ENCODE measurements at places on chromosomes 5 and 9.

GRCh38 chr5:112642885-112643284, 94.8 kb upstream of the APC start:
- DNase-seq, result no peak

- no peak for DNase-seq
Observed at GRCh38 chr9:106639873-106640568, 222.9 kb upstream of the ZNF462 start.

DNA sequence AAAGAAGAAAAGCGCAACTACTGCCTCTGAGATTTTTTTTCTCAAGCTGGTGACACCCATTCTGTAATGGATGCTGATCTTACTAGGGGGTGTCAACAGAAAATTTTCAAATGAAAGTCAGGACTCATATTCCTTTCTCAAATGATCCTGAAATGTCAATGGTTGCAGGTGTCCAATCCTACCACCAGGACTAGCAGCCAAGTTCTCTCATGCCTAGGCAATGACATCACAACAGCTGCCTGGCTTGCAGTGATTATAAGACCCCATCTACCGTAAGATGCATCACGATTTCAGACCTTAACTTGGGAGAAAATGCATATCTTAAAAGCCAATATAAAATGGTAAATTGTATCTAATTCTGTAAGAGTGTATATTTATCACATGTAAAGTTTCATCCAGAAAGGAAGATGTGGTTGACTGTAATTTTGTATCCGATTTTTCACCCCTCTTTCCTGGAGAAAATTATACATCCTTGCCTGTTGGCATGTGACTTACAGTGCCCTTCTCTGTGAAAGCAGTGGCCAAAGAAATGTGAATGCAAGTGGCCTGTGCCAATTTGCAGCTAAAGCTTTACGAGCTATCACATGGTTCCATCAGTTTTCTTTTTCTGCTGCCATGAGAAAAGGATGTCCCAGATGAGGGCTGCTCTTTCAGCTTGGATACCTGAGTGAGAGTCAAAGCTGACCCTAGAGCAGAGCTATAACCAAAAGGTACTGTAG, 104.4 kb downstream of the DENND1A start:
- no peak for DNase-seq

GRCh38 chr9:129874261-129875101, 39.2 kb downstream of the USP20 start:
- DNase-seq, result no peak

- DNase-seq, result no peak
Observed at GRCh38 chr9:107694390-107694789, 204.8 kb upstream of the KLF4 start.

DNA sequence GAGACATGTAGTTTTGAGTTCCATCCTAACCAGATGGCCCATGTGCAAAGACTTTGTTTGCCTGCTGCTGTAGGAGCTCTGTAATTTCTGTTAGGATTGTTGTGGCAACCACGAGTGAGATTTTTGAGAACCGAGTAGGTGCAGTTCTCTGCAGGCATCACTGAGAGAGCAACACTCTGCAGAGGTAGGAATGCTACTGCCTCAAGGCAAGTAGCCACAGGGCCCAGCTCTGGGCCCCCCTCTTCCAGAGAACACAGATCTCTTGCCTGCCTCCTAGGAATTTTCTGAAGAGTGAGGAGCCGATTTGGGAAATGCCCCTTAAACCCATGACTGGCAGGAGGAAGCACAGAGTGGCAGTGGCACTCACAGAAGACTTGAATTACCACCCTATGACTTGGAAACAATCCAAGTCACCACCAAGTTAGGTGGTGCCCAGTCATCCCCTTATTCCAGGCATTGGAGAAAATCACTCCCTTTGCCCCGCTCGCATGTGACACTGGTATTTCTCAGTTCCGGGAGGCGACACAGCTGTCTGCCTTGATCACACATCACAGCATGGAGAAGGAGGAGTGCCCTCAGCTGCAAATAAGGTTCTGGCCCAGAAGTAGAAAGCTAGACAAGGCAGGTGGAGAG, 52.5 kb upstream of the SLC2A8 start:
- DNase-seq, result no peak

- DNase-seq, result no peak
Observed at GRCh38 chr9:27377147-27377807, 80.3 kb upstream of the EQTN start.

DNA sequence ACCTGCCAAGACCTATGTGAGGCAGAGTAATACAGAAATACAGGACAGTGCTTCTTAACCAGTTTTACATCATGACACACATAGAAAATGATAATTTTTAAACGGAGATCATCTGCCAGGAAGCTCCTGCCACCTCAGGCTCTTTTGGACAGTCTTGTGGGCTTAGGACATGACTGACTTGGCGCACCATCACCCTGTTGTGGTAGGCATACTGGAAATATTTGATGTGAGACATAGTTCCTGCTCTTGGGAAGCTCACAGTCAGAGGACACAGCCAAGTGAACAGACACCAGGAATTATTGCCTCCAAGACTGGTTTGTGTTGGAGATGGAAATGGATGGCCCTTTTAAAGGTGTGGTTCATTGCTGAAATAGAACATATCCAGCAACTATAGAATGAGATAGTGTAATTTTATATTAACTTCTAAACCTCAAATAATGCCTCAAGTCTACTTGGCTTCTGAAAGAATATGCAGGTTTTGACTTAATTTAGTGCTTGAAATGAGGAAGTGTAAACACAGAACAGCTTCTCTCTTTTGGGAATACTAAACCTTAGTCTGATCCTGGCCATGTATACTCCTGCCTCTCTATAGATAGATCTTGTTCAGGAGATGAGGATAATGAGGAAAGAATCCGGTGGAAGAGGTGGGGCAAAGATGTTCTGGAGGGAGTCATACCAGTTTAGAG, 19.7 kb downstream of the CPEB4 start:
- no peak for DNase-seq

DNA sequence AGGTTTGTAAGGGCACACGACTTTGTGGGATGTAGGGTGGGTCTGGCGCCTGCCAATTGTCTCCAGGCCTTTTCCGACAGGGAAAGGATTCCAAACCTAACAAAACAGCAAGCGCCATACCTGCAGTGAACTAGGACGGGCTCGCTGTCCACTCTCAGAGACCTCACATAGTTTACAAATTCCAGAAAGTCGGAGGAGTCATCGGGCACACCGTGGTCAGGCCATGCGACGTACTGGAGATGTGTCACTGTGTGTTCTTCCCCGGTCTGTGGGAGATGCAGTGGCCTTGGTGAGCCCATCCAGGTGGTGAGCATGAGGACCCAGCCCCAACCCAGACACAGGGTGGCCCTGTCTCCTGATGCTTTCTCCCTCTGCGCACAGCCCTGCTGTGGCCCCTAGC, 61.3 kb upstream of the EPB41L4B start:
- DNase-seq, result no peak

DNA sequence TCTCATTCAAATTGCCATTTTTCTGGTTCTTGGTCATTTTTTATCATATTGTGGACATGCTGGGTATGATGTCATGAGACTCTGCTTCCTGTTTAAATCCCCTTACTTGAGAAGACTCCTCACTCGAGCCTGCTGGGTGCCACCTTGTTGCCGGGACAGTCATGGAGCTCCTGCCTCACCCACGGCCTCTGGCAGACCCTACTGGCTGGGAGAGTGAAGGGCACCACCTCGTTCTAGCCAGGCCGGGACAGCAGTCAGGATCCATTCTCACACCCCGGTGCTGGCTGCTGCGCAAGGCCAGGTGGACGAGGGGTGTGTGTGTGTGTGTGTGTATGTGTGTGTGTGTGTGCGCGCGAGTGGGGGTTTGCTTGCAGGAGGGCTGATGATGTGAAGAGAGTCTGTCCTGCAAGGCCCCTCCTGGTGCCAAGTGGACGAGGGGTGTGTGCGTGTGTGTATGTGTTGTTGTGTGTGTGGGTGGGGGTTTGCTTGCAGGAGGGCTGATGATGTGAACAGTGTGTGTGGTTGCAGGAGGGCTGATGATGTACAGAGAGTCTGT, 4.4 kb downstream of the CEP72 start:
- no peak for DNase-seq

GRCh38 chr5:132425009-132425937, 55.8 kb downstream of the SLC22A5 start:
- peak; percentile 73 for DNase-seq

DNA sequence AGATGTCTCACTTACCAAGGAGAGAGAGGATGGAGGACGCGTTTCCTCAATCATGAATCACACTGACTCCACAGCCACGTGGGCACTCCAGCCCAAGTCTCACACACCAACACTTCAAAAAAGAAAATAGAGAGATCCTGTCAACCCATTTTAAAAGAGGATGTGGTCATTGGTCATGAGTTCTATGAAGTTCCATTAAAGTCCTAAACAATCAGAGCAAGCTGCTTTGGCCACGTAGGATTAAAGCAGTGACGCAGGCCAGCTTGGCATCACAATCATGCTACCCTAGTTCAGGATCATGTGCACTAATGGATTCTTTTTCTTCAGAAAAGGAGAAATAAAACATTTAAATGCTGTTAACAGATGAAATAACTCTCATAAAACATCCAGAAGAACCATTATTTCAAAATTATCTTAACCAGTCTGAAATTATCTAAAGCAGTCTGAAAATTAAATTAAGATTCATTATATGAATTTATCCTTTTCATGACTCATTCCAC, 108.1 kb downstream of the SEMA5A start:
- no peak for DNase-seq

DNA sequence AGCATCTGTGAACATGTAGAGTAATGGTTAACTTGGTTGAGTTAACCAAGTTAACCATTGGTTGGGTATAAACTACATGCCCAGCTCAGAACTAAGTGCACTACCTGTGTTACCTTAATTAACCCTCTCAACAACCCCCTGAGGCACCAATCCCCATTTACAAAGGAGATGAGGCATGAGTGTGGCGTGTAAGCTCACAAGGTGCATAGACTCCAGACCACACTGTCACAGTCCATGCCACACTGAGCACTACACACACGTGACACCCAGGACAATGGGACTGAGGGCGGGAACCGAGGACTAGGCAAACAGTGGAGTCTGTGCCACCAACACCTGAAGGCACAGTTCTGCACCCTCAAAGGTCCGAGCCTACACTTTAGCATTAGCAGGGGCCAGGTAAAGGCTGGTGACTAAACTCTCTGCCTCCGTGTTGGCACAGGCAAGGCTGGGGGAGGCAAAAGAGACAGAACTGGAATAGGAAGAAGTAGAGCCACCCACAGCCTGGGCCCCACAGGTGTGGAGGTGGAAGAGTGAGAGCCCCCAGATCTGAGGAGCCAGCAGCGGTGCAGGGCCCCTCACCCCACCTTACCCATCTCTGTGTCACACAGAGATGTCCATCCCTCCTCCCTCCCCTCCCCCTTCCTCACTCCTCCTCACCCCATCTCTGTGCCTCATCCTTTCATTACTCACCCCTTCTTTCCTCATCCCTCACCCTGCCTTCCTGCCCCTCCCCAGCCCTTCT, 2.2 kb upstream of the DNAJB5 start:
- DNase-seq, result no peak

- DNase-seq, result no peak
Observed at GRCh38 chr5:140025736-140026135, 17.4 kb downstream of the NRG2 start.

DNA sequence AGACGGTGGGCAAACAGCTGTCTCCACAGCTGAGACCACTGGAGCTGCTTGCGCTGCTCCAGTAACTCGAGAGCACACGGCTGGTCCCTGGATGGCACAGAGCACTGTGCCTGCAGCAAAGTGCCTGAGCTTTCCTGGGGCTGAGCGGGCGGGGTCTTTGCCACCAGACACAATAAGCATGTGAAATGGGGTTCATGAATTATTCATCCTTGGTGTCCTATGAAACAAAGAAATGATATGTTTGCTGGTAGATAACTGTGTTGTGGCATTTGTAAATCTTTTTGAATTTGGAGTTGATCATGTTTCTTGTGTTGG, 151.7 kb upstream of the MPDZ start:
- no peak for DNase-seq

GRCh38 chr5:61290791-61291210, 41.3 kb upstream of the ZSWIM6 start:
- DNase-seq, result no peak

DNA sequence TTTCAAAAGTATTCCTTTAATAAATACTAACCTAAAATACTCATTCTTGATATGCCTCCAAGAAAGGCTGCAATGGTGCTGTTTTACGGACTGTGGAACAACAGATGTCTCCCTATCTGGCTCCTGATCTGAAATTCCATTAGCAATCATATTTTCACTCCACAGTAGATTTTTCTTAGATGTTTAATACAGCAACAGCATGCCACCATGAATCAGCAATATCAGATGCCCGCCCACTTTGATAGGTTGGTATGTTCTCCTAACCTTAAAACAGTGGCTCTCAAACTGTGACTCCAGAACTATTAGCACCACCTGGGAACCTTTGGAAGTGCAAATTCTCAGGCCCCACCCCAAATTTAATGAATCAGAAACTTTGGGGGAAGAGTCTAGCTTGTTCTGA, 110.2 kb downstream of the MLLT3 start:
- no peak for DNase-seq

DNA sequence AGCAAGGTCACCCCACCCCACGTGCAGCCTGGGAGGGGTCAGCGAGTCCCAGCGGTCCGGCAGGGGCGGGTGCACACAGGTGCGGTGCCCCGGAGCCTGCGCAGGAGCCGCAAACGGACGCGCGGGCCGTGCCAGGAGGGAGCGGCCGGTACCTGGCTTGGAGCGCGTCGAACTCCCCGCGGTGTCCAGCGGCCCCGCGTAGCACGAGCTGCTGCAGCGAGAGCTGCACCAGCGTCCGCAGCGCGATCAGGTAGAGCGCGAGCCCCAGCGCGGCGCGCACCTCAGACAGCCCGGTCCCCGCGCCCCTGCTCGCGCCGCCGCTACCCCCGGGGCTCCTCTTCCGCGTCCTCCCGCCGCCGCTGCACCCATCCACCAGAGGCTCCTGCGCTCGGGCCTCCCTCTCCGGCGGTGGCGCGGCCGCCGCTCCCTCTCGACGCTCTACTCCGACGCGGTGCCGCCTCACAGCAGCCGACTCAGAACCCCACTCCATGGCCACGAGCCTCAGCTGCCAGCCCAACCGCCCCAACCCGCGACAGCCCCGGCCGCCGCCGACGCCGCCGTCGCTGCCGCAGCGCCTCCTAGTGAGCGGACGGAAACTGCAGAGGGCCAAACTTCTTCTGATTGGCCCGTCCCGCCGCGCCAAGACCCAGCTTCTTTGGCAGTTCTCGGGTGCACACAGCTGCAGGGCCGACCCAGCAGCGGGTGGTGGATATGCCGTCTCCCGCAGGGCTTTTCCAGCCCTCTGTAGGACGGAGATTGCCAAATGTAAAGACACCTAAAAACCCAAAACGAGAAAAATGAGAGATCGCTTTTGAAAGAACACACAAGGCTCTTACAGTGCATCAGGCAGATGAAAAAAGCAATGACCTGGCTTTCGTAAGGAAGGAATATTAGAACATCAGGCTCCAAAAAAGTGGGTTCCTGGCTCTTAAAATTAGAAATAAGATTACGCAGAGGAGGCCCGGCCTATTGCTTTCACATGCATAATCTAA, at the start of gene ERMP1:
Gene ERMP1 (minus strand): TSS at position 580 of the 992 bp plus-strand sequence. CDS start 90 bp downstream, at position 490.
- peak; percentile 87 for DNase-seq

GRCh38 chr5:40160435-40160834, 519.3 kb upstream of the PTGER4 start:
- no peak for DNase-seq

DNA sequence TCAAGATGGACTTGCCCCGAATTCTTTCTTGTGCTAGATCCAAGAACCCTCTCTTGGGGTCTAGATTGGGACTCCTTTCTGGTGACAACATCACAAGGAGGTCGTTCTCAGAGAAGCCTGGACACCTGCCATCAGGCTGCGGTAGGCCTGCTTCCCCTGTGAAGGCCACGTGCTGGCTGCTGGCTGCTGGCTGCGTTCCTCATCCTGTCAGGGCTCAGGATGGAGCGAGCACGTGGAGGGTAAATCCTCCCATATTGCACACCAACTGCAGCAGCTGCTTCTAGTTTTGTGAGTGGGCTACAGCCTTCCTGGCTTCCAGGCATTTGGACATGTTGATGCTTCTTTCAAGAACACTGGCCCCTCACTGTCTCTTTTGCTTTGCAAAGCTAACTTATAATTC, 95.6 kb downstream of the HSPA4 start:
- DNase-seq, result no peak

Measured in activated T-cell treated with anti-CD3 and anti-CD28 coated beads for 24 hours (primary cell).